ENCODE measurements at places on chromosomes 6 and 20.

DNA sequence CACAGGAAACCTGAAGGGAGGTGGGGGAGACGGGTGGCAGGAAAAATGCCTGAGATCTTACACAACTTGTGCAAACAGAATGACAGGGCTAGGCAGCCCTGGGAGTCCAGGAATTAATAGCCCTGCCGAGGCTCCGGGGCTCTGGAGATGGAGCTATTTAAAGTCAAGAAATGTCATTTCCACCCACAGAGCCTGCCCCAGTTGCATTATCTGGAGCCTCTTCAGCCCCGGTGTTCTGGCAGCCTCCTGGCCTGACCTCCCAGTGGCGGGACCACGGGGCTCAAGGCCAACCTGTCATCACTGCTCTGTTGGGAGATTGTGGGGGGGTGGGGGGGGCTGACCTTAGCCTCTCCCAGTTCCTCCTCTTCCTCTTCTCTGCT, 28.5 kb upstream of the SCUBE3 start:
- DNase-seq: no peak

GRCh38 chr6:11769244-11769643, 9.4 kb downstream of the ADTRP start:
- DNase-seq: no peak

- DNase-seq: no peak
These were observed 3.0 kb downstream of the SPINT4 start for GRCh38 chr20:45725134-45725533.

DNA sequence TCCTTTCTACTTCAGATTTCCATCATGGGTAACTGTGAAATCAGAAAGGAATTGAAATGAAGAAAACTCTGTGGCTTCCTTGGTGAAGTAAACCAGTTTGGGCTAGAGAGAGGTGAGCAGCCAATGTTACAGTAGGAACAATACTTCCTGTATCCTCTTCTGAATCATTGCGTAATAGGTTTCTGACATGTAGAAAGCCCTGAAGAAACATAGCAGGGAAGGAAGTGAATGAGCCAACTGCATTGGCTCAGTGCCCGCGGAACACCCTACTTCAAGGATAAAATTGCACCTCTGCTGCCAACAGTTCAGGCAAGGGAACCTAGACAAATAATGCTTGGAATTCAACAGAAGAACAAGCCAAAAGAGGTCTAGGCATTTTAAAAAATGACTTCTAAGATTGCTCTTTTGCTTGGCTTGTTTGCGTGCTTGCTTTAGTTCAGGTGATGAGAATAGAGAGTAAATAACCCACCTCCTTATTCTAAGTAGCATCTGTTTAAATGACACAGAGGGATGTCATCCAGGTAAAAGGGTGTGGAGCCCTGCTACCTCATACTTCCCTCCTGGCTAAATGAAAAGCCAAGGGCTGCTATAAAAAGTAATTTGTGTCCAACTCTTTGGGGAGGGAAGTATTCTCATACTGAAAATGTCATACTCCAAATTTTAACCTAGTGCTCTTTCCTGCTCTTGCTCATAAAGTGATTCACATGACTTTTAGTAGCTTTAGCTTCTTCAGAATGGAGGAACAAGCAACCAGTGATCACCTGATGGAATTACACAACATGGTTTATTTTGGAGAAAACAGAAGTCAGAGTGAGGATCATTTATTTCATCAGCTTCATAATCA, 30.0 kb upstream of the AKIRIN2 start:
- DNase-seq: peak; percentile 49
